ENCODE measurements at places on chromosomes 7 and 10.

DNA sequence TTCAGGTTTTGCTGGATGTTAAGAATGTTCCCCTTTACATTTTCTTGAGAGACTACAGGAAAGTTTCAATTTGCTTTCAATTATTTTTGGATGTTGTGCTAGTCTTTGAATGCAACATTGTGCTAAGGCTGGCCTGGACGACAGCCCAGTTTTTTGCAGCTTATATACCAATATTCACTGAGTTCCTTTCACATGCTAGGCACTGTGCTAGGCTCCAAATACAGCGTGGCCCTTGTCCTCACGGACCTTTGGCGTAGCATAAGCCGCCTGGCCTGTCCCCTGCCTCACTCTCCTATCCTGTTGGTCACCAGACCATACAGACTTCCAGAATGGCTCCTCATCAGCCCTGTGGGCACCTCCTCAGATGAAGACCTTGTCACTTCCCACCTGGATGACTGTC lies 19.5 kb upstream of the HSPA12A start:
- no peak for ATAC-seq

DNA sequence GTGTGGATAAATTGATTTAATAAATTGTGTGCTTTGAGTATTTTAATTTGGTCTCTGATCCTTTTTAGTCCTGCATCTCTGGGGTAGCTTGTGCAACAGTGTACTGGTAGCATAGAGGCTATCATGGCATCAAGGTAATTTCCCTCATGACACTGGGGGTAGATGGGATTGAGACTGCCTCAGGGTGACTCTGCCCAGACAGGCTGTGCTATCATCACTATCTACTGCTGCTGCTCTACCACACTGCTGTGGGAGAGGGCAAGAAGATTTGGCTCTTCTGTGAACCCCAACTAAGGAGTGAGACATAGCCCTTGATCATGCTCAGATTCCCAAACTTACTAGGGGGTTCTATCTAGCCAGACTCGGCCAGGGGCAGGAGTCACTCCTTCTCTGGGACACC lies 43.6 kb upstream of the JAZF1 start:
- ATAC-seq: no peak

DNA sequence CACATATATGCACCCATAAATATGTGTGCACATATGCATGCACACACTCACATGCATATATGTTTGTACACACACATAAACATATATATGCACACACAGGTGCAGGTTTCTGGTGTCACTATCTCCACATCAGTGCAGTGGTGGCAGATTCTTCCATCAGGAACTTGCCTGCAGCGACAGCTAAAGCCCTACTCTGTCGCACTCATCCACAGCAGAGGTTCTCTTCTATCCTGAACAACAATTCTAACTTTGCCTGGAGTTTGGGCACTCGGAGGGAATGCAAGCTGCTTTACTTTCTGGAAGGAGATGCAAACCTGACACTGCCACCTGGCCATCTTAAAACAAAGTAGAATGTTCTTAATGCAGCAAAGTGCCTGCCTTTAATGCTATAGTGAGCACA lies 745.8 kb downstream of the GRID1 start:
- no peak for ATAC-seq

DNA sequence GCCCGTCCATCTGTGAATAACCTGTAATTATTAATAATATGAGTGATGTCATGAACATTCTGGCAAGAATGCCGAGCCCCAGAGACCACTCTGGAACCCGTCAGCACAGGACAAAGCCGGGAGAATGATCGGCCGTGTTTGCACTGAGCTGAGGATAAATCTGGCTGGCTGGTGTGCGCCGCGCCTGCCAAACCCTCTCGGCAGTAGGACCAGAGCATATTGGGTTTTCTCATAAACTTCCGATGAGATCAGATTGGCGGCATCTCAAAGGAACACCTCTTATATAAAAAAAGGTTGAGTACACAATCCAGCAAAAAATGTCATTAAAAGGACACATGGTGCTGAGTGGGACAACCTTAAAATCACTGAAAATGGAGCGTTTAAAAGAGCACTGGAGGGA lies 296.0 kb upstream of the MKI67 start:
- no peak for ATAC-seq

GRCh38 chr10:16491933-16492332 lies 29.7 kb downstream of the C1QL3 start:
- no peak for ATAC-seq

DNA sequence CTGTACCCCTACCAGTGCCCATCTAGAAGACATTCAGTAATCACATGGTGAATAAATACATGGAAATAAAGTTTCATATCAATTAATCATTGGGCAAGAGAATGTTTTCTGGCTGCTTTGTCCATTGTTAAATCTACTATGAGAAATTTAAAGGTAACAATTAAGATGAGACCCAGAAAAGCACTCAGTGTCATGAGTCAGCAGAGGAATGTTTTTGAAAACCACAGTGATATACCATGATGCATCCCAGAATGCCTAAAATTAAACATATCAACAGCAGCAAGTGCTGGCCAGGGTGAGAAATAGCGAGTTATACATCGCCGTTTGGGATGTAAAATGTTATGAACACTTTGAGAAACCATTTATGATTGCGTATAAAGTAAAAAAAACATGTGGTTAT lies 825.3 kb upstream of the C7orf33 start:
- no peak for ATAC-seq

- no peak for ATAC-seq
Measured at GRCh38 chr10:96967847-96968246, 135.7 kb downstream of the LCOR start.

- peak; percentile 21 for ATAC-seq
Measured at GRCh38 chr10:127318396-127318795, 122.0 kb upstream of the INSYN2A start.

DNA sequence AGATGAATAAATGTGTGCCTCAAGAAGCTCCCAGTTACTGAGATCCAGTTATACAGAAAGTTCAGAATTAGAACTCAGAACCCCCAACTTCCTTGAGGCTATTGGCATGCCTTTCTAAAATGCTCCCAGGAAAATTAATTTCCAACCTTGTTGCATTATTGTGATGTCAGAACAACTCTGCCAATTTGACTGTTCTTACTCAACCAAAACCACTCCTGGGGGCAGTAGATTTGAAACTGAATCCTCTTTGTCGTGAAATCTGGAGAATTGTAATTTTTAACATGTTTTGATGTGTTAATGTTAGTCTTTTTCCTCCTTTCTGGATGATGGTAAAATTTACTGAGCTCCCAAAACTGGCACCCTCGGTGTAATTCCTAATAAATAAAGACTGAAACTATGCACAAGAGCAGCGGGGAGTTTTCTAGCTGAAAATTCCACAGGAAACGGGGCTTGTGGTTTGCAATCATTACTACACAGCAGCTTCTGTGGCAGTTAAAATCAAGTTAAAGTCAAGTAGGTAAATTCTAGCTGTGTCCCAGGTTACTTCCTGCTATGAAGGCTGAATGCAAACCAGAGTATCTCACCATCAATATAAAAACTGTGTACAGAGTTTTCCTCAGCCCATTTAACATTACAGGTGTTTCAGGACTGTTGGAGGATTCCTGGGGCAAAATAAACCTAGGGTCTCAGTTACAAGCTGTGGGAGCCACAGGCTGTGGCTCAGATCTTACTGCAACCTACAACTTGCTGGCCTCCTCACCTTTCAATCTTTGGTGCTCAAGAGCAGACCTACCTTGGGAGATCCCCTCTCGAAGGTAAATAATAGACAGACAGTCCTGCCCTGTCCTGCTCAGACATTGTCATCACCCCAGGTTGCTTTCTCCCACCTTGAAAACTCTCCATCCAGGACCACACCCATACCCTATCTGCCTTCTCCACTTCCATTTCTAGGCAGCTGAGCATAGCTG lies 156.3 kb upstream of the KMT2E start:
- no peak for ATAC-seq

DNA sequence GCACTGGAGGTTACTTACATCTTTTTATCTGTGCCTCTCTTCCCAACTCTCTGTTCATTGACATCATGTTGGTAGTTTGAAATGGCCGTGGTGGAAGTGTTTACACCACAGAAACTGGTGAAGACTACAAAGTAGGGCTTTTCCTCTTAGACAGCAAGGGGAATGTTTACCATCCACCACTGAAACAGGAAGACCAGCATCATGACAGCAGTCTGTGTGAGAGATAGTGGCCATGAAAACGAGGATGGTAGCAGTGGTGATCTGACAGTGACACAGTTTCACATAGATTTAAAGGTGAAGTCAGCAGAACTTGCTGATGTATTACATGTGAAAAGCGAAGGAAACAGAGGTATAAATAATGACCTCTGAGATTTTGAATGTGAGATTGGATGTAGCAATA lies 115.7 kb downstream of the CCDC71L start:
- ATAC-seq: no peak

GRCh38 chr7:27802999-27803398 lies 63.0 kb downstream of the TAX1BP1 start:
- no peak for ATAC-seq

- no peak for ATAC-seq
Measured at GRCh38 chr7:134722786-134723322, 56.6 kb upstream of the CALD1 start.

- ATAC-seq: no peak
Measured at GRCh38 chr10:128161031-128161430, 34.8 kb upstream of the MKI67 start.

DNA sequence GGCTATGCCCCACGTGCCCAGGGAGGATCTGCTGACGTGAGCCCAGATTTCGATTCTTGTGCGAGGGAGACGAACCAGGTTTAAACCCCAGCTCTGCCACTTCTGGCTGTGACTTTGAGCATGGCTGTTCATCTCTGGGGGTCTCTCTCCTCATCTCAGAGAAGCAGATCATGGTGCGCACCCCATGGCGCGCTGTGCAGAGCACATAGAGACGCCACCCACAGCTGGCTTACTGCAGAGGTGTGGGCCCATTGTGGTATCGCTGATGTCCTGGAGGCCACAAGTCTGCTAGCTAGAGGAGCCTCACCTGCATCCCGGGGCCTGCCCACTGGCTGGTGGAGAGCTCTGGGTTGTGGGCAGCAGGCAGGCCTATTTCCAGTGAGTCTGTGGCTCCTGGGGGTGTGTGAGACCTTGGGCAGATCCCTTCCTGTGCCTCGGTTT lies 140.5 kb downstream of the LHPP start:
- no peak for ATAC-seq

DNA sequence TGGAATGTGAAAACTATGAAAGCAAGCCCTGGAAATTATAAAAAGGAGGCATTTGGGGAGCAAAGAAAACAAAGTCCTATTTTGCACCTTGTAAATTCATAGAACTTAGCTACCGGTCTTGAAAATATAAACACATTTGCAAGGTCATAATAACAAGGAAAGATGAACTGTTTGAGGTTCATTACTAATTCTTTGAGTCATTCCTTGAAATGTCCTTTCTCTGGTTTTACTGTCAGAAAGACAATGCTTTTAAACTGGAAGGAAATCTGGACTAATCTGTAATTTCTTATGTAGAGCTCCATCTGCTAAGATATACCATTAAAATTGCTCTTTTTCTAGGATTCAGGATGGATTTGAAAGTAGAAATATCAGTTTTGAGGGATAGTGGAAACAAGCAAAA lies 1.4 kb downstream of the ERLIN1 start:
- ATAC-seq: no peak

DNA sequence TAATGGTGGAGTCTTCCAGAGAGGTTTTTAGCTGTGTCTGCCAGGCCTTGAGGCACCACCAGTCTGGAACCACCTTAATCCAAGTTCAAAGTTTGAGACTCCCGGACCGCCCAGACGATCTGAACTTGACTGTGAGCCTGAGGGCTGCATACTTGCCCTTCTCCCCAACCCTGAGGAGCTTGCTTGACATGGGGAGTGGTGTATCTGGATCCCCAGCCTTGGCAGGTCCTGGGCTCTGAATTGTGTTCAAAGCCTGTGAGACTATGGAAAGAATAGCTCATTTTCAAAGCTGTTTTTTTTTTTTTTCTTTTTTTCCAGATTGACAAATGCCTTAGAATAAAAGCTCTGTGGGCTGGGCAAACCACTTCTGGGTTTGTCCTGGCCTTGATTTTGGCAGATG lies 22.3 kb upstream of the CAMK1D start:
- no peak for ATAC-seq

- ATAC-seq: no peak
Measured at GRCh38 chr10:68666280-68666760, 54.7 kb upstream of the CCAR1 start.

DNA sequence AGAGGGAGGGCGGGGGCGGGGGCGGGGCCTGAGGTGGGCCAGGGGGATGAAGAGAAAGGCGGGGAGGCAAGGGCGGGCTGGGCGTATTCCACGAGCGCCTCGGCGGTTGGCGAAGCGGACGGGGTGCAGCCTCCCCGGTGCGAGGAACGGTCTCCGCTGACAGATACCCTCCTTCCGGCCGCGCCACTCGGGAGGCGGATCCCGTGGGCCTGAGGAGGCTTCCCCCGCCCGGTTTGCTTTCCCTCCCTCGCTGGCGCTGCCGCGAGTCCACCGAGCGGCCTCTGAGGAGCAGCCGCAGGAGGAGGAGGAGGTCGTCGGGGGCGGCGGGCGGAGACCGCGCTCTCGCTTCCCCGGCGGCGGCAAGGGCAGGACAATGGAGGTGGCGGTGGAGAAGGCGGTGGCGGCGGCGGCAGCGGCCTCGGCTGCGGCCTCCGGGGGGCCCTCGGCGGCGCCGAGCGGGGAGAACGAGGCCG lies at the start of gene TRIM24:
TSS of gene TRIM24 (plus strand) at position 84 of the 473 bp plus-strand sequence. CDS start at position 374, 290 bp downstream.
- no peak for ATAC-seq

GRCh38 chr10:21020545-21020944 lies 123.4 kb upstream of the NEBL start:
- ATAC-seq: no peak

GRCh38 chr10:94146746-94147145 lies 153.0 kb downstream of the PLCE1 start:
- ATAC-seq: no peak

- ATAC-seq: no peak
Measured at GRCh38 chr10:13338390-13339110, 9.5 kb downstream of the SEPHS1 start.

DNA sequence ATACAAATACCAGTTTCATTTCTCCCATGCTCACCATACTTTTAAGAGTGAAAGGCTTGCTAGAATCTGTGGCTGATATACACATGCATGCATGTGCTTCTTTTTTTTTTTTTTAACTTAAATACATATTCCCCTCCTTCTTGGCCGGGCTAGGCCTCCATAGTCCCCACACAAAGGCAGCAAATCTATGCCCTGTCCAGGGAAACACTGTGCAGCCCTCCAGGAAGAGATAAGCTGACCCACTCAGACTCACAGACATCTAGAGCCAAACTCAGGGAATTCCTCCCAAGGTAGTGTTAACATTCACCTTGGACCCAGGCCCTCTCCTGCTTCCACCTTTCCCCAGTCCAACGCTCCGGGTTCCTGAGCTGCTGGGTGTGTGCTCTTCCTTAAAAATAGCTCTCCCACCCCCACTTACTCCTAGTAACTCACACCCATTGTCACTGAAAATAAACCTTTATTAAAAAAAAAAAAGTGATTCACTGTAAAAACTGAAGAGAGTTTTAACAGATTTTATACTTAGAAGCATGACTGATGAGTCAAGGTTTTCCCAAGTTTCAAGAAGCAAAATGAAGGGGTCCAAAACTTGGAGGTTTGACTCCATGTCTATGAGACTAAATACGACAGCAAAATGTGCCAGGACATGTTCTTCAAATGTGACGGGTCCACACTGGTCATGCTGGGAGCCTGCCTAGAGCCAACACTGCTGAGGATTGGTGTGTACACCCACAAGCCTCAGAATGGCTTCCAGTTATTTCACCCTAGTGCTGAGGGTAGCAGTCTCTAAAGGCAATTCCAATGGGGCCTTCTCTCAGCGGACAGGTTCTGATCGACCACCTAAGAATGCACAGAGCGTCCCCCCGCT lies 159.5 kb downstream of the GLI3 start:
- ATAC-seq: no peak

Measured in motor neuron (in vitro differentiated cells).